ENCODE measurements at places on chromosomes 1 and 21.

- DNase-seq = no peak
These were observed 1.6 kb downstream of the SOX13 start for GRCh38 chr1:204074274-204075138.

DNA sequence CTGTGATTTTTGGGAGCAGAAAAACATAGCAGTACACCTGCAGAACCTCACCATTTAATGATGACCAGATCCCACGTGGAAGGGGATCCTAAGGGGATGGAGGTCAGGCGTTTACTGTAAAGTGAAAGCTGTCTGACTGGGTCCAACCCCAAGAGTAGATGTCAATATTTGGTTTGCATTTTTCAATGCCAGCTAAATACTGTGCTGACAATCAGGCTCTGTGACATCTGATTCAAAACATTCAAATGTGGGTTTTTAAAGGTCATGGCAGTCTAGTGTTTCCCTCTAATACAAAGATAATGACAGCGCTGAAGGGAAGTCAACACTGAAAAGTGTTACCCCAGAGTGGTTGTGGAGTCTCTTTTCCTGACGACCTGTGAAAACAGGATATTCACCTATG lies 68.1 kb downstream of the SPAG17 start:
- no peak for DNase-seq

- DNase-seq = no peak
These were observed 35.1 kb upstream of the EYA3 start for GRCh38 chr1:28123461-28123961.

DNA sequence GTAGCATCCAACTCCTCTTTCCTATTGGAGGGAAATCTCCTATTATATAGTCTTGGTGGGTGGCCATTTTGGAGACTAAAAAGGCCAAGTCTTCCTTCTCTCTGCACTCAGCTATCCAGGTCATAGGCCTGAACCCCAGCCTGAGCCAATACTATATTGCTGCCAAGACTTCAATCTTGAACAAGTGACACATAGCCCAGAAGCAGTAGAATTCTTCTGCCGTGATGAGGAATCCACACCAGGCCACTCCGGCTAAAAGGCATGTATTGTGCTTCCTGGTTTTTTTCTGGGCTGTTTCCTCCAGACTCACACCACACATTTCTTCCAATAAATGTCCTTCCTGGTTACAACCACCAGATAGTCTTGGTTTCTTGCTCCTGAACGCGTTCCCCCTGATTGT lies 43.0 kb downstream of the ATF3 start:
- no peak for DNase-seq

- no peak for DNase-seq
These were observed 67.7 kb downstream of the HSF2BP start for GRCh38 chr21:43591571-43591970.

DNA sequence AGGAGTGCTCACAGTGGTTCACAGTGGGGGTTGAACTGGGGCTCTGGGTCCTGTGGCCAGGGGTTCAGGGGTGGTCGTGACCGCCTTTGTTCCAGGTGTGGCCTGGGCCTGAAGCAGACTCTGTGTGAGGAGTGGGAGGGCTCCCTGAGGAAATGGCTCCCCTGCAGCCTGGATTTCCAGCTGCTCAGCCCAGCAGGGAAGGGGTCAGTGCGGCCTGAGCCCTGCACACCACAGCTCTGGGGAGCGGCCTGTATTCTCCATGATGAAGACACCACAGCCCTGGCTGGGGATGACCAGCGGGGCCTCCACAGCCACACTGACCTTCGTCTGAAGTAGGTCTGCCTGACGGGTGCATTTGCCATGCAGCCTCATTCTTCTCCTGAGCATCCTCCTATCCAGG lies 16.7 kb downstream of the PYCR2 start:
- DNase-seq = no peak

DNA sequence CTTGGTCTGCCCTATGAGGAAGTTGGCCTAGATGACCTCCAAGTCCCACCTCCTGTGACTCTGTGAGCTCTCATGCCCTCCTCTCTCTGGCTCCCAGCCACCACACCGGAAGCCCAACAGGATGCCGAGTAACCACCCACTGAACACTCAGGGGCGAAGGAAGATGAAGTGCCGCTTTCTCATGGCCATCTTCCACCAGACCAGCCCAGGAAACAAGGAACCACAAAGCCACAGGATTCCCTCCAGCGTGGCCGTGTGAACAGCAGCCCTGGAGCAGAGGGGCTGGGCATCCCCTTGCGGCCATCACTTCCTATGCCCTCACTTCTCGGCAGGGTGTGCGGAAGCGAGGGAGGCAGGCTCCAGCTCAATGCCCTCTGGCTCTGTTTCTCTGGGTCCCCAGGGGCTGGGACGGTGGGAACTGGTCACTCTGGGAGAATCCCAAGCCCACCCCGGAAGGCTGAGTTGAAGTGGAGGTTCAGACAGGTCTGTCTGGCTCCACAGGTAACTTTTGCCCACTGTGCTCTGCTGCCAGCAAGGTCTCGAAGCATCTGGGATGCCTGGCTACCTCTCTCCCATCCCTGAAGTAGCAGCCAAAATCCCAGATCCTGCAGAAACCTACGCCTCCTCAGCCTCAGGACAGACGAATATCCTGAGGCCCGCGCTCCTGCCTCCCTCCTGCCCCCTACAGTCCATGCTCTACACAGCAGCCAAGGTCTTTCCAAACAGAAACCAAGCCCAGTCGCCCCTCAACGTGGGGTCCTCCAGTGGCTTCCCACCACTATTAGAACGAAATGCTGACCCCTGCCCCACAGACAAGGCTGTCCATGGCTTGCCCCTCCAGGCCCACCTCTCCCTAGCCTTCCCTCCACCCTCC lies 44.2 kb upstream of the ECE1 start:
- DNase-seq = peak; percentile 91

- peak; percentile 48 for DNase-seq
These were observed 83.8 kb downstream of the NIBAN1 start for GRCh38 chr1:184890539-184890973.

- DNase-seq = peak; percentile 46
These were observed 19.5 kb upstream of the MFN2 start for GRCh38 chr1:11960715-11961114.

GRCh38 chr1:37424523-37424922 lies 49.9 kb upstream of the ZC3H12A start:
- no peak for DNase-seq

DNA sequence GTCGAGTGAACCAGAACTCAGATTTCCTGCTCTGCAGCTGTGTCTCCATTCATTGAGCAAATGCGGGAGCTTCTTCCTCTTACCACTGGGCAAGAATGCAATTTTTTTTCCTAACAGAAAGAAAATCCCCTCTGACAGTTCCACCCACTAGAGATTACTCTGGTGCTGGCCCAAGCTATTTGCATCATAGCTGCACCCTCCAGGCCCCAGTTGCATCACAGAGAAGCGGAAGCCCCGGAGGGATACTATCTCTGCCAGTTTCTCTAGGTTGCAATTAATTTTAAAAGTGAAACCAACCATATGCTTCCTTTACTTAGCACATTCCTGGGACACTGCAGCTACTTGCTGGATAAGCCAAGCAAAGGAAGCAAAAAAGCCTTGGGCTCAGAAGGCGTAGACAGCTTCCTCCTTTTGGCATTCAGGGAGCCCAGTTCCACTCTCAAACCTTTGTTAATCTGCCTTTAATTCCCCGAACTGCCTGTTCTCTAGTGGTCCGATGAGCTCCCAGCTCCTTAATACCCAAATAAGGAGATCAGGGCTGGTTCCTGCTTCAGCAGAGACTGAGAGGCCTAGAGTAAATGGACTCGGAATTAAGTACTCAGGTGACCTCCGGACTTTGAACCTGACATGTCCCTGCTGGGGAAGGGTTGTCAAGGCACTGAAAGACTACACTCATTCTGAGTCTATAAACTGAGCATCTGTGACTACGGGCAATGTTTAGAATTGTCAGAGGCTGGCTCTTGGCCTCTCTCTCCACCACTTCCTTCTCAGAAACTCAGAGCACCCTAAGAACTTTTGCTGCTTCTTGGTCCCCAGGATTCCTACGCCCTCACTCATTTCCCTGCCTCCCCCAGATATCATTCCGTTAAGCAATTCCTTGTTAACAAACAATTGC lies 72.5 kb upstream of the TNFSF18 start:
- DNase-seq = peak; percentile 69
